ENCODE measurements at places on chromosomes 13 and 19.

DNA sequence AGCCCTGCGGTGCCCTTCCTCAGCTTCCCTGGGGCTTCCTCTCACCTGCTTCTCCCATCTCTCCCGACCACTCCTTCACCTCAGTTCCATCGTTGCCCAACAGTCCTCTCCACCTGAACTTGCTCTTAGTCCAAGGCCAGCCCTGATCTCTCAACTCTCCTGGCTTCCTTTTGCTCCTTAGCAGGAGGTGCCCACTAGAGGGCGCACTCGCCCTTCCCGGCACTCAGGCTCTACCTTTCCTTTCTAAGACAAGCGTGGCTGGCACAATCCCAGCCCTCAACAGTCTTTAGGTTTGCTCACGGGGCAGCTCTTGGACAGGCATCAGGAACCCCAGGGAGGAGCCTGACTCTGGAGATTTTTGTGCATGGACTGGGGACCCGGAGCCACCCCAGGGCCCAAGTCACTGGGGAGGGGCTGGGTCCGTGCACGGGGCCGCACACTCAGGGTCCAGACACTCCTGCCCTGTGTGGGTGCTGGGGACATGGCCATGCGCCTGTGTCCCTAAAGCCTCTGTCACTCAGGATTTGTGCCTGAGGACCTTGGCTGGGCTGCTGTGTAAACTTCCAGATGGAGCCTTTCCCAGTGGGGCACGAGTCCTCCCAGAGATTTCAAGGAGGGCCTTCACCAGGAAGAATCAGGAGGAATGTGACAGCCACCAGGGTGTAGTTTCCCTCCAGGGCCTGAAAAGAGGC, 12.1 kb upstream of the CEACAM8 start:
- DNase-seq = peak; percentile 63

- DNase-seq = no peak
These were observed 13.8 kb downstream of the SPRYD7 start for GRCh38 chr13:49922301-49922700.

DNA sequence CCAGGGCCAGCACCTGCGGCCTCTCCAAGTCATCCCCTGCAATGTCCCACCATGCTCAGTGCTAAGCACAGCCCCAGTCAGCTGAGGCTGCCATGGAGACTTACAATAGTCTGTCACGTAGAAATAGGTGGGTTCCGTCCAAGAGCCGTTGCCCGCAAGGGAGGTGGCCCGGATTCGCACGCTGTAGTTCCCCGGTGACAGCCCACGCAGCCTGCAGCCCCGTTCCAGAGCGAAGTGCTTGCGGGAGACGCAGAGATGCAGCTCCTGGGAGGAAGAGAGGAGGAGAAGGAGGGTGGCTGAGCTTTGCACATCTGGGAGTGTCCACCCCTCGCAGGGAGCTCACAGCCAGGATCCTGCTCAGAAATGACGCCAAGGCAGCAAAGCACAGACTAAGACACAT, 62.6 kb downstream of the ZNF557 start:
- no peak for DNase-seq

DNA sequence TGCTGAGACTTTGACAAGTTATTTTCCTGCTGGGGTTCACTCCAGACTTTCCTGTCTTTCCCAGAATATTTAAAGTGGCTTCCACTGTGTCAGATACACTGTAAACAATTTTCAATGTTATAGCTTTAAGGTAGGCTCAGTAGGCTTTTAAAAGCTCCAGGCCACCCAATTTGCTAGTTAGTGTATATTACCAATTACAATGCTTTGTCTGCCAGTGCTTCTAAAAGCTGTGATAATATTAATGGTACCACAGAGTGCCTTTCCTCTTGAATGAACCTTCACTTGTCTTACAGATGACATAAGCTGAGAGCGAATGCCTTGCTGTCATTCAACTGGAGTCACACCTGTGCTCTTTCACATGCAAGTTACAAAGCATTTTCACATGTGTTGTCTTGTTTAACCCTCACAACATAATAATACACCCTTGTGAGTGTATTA, 239.7 kb upstream of the HTR2A start:
- no peak for DNase-seq

DNA sequence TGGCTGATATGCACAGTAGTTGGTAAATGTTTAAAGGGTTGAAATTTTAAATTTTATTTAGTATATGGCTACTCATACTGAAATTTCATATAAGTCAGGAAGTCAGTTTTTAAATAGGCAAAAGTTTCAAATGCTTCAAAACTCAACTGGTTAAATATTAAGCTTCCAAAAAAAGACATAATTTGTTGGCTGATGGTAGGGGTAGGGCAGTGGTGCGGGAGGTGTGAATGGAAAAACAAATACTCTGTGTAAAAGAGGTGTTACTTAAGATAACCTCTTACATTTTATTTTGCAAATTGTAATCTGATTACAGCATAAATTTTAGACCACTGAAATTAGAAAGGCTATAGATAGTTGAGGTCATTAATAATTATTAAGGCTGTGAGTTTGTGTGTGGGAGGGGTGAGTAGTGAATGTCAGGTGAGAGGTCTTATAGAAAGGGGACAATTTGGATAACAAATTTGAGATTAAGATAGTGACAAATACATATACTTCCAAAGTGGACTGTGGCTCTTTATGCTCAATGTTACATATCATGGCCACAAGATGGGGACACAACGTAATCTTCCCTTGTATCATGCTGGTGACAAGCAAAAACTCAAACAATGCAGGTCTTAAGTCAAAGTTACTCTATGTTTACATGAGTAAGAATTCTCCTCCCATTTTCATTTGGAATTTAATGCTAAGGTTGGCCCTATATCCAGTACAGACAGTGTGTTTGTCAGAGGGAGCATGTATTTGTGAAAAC, 36.6 kb upstream of the OXGR1 start:
- DNase-seq = no peak

GRCh38 chr13:19766591-19766990, 16.2 kb downstream of the PSPC1 start:
- DNase-seq = no peak

- no peak for DNase-seq
These were observed 75.8 kb upstream of the UBAC2 start for GRCh38 chr13:99124794-99125316.

DNA sequence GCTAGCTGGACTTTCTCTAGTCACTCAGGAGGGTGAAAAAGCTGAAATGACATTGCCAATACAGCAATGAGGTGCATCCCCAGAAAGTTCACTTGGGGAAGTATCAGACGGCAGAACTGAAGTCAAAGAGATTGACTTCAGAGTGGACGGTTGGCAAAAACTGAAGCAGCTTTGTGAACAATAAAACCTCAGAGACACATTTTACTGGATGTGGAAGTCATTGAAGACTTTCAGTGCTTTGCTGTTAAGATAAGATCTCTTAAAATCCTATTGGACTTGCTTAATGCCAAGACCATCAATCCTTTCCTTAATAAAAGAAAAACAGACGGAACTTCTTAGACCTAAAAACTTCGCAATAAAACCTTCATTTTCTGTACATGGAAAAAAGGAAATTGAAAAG, 103.7 kb downstream of the ABCC4 start:
- DNase-seq = no peak

DNA sequence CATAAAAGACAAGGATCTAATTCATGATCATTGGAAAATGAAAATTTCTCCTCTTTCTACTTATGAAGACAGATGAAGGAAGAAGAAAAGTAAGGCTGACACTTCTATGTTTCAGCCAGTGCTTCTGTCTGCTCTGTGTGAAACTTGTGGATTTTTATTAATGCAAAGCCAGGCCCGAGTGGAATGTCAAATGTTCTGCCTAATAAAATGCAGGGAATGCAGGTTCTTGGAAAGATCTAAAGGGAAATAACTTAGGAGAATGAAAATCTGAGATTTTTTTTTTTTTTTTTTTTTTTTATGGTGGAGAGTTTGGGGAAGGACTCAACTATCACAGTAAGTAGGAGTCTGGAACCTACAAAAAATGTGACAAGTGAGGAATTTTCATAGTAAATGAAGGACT, 1732.3 kb upstream of the SLC10A2 start:
- DNase-seq = no peak

- DNase-seq = no peak
These were observed 151.8 kb upstream of the TMTC4 start for GRCh38 chr13:100826441-100826840.

GRCh38 chr19:53132141-53132991, at the start of gene ZNF415:
Gene ZNF415 (minus strand): TSS chr19:53132910. CDS start chr19:53122676, 10,234 bp downstream.
- peak; percentile 48 for DNase-seq

- no peak for DNase-seq
These were observed 297.5 kb downstream of the MTUS2 start for GRCh38 chr13:29117663-29118062.

- DNase-seq = no peak
These were observed 182.9 kb downstream of the TEX29 start for GRCh38 chr13:111503376-111503775.

DNA sequence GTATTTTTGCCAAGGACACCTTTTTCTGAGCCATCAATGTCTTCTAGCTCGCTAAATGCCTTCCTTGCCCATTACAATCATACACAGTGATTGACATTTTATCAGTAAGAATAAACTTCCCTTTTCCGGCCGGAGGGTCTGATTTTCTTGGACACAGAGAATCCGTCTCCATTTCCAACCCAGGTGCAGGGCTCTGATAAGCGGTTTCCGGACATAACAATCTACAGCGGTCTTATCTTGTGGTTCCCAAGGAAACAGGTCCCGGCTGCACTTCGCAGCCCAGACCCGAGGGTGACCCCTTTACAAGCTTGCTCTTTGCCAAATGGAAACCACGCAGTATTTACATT, 5.1 kb upstream of the ZNF77 start:
- DNase-seq = no peak

All from stimulated activated CD4-positive, alpha-beta T cell treated with anti-CD3 and anti-CD28 coated beads, Interleukin-2, amount 100 ng/mL, for 24 hours (primary cell).